Endodermal cell (in vitro differentiated cells): ENCODE measurements at places on chromosomes 16 and 17. TPM values are rescaled to one million over a fixed set of nuclear protein-coding genes. Genes with fewer than 3 reads are reported as not detected.

Gene NLRP1
- total RNA-seq = 2.4 to 5.4 TPM (median 4.7 TPM) in 3 replicates

DNA sequence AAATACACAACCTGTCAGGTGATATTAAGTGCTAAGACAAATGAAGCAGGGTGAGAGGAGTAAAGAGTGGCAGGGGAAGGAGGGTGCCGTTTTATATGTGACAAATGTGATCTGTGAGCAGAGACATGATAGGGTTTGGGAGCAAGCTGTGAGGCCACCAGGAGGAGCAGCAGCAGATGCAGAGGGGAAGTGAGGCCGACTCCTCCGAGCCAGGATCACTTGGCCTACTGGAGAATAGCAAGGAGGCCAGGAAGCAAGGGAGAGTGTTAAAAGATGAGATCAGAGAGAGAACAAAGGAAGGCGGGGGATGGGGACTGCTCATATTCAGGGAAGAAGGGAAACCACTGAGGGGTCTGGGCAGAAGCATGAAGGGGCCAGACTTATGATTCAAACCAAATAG is 129.4 kb downstream of the TANGO6 start:
- H3K27me3 ChIP-seq = no peaks in the 10 kb centered on the region
- peak; percentile 91 for DNase-seq
- peak overlapping the region; percentile 39 for H3K27ac ChIP-seq
- peak overlapping the region; percentile 32 for H3K4me3 ChIP-seq
- H3K4me1 ChIP-seq = peaks cover 7% of the 10 kb centered on the region

Gene CCDC144A
- 0.73 to 1.3 TPM (median 0.90 TPM) in 3 replicates for total RNA-seq

Gene GDPD1
- 22.4 to 42.1 TPM (median 41.3 TPM) in 3 replicates for total RNA-seq

GRCh38 chr17:8447799-8448198 is 12.1 kb downstream of the NDEL1 start:
- H3K4me1 ChIP-seq = no peaks in the 10 kb centered on the region
- no peaks in the 10 kb centered on the region for H3K27me3 ChIP-seq
- H3K36me3 ChIP-seq = peaks cover 93% of the 10 kb centered on the region
- no peak overlapping the region for H3K27ac ChIP-seq
- peak; percentile 87 for DNase-seq

DNA sequence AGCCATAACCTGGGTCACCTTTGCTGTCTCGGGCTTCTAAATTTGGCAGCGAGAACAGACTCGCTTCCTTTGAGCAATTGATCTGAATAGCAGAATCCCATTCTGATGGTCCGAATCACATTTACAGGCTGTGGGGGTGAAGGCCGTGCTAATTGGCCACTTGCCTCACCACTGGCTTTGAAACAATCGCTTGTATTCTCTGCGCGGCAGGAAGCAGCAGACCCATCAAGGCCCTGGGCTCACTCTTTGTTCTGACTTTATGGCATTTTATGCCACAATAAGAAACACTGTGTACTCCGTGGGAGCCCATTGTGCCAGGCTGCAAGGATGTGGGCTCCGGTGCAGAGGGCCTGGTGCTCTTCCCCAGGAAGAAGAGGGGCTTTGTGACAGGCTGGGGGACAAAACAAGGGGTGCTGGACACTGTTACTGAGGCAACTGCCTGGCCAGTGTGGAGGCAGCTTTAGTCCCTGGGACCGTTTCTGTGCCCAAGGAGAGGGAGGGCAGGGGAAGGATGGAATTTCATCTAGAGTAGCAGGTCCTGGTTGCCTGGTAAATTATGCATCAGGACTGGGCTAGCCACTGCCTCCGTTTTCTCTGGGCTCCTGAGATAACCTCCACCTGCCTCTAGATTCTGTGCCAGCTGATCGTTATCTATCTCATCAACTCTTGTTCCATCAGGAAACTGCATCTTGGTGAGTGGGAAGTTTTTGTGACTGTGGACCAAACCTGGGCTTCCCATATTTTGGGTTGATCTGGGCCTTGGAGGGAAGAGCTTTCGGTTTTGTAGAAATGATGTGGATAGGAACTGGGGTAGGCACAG is 78.5 kb downstream of the MRC2 start:
- peaks cover 9% of the 10 kb centered on the region for H3K4me1 ChIP-seq
- peak overlapping the region; percentile 51 for H3K27ac ChIP-seq
- H3K36me3 ChIP-seq = no peaks in the 10 kb centered on the region
- peak overlapping the region; percentile 84 for H3K4me3 ChIP-seq
- peaks cover 10% of the 10 kb centered on the region for H3K27me3 ChIP-seq
- DNase-seq = peak; percentile 91

DNA sequence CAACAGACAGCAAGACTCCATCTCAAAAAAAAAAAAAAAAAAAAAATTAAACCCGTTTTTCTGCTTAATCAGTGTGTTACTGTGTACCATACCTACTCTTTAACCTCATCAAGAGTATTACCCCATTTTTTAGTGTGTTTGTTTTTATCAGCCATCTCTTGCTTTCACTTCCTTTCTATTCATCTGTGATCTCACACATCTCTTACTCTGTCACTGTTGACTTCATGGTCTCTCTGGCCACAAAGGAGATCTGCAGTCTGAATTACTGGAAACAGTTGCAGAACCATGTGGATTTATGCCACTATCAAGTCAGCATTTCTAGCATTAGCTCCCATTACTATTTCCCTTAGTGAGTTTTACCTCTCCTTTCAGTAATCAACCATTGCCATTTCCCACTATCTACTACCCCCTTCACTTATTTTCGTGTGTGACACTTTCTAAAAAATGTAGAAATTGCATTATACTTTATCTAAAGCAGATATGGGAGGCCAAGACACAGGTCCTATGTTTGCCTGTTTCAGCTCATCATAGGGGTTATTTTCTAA is 20.1 kb downstream of the NDEL1 start:
- DNase-seq = no peak
- H3K36me3 ChIP-seq = peaks cover 95% of the 10 kb centered on the region
- H3K4me1 ChIP-seq = no peaks in the 10 kb centered on the region

- H3K4me1 ChIP-seq = no peaks in the 10 kb centered on the region
- H3K27me3 ChIP-seq = no peaks in the 10 kb centered on the region
- peaks cover 25% of the 10 kb centered on the region for H3K36me3 ChIP-seq
- no peak for DNase-seq
- H3K27ac ChIP-seq = no peak overlapping the region
These were observed 90.8 kb downstream of the TBC1D16 start for GRCh38 chr17:79944821-79945391.

DNA sequence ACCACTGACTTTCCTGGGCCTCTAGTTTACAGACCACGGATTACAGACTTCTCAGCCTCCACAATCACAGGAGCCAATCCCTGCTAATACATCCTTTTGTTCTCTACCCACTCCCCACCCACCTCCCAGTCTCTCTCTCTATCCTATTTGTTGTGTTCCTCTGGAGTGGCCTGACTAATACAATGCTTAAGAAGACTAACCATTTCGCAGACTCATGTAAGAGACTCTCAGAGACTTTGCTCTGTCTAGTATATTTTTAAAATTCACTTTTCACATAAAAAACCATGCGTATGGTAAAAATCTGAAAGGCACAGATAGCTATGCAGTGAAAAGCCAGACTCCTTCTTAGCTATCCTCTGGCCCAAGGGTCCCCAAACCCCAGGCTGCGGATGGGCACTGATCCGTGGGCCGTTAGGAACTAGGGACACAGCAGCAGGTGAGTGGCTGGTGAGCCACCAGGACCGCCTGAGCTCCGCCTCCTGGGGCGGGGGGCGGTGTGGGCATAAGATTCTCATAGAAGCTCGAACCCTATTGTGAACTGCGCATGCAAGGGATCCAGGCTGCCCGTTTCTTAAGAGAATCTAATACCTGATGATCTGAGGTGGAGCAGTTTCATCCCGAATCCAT is 7.6 kb downstream of the PIK3R6 start:
- H3K27me3 ChIP-seq = no peaks in the 10 kb centered on the region
- peaks cover 8% of the 10 kb centered on the region for H3K4me1 ChIP-seq
- peak; percentile 39 for DNase-seq
- H3K4me3 ChIP-seq = no peak overlapping the region
- H3K27ac ChIP-seq = no peak overlapping the region

- H3K27me3 ChIP-seq = no peaks in the 10 kb centered on the region
- DNase-seq = no peak
- H3K4me3 ChIP-seq = no peak overlapping the region
- peaks cover 6% of the 10 kb centered on the region for H3K4me1 ChIP-seq
- no peaks in the 10 kb centered on the region for H3K36me3 ChIP-seq
These were observed 186.0 kb upstream of the ZFHX3 start for GRCh38 chr16:73233846-73234424.

GRCh38 chr17:45335721-45336120 is 18.9 kb upstream of the MAP3K14 start:
- no peak overlapping the region for H3K4me3 ChIP-seq
- DNase-seq = no peak
- peaks cover 11% of the 10 kb centered on the region for H3K4me1 ChIP-seq
- no peaks in the 10 kb centered on the region for H3K27me3 ChIP-seq
- H3K27ac ChIP-seq = no peak overlapping the region

Gene RNF43
- total RNA-seq = 2.2 and 3.2 TPM in 2 replicates

Gene ZPBP2
- total RNA-seq = not detected in 2 replicates

DNA sequence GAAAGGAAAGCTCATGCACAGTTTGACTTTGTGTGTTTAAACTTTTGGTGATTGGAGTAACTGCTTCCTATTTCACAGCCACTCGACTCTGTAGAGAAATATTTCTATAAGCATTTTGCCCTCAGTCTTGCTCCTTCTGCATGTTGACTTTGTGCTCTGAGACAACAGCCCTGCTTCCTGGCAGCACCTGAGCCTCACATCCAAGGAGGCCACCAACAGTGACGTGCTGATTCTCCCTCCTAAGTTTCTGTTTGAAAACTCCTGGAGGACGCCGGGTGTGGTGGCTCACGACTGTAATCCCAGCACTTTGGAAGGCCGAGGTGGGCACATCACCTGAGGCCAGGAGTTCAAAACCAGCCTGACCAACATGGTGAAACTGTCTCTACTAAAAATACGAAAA is 23.9 kb upstream of the WSB1 start:
- H3K27me3 ChIP-seq = no peaks in the 10 kb centered on the region
- no peak overlapping the region for H3K4me3 ChIP-seq
- DNase-seq = peak; percentile 65
- H3K36me3 ChIP-seq = no peaks in the 10 kb centered on the region

Gene PRRT2
- 15.4 to 16.7 TPM (median 15.7 TPM) in 3 replicates for total RNA-seq

DNA sequence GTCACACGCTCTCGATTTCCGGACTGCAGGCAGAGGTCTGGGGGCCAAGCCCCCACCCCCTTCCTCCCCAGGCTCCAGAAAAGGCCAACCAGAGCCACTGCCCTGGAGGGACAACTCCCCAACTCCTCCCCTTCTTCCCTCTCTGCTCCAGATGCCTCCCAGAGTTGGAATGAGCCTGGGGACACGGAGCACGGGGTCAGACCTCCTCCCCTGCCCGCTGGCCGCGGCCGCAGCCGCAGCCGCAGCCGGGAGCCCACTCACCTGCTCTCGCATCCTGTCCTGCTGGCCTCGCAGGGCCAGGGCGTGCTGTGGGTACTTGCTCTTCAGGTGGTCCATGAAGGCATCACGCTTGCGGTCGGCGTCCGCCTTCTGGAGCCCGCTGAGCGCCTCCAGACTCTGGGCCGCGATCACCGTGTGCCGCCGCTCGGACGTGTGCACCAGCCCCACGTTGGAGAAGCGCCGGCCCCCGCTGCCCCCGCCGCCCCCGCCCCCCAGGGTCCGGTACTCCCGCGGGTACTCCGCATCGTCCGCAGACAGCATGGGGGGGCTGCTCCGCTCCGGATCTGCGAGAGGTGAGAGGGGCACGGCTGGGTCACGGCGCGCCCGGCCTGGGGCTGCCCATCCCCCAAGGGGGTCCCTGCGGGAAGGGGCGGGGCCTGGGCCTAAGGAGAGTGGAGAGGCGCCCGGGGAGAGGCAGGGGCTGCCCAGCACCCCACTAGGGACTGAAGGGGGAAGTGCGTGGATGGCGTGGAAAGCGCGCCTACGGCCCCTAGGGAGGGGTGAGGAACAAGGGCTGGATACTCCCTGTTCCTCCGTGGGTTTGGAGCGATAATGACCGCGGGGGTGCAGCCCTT is 27.3 kb downstream of the SRCIN1 start:
- H3K4me3 ChIP-seq = no peak overlapping the region
- no peak overlapping the region for H3K27ac ChIP-seq
- H3K36me3 ChIP-seq = no peaks in the 10 kb centered on the region
- H3K4me1 ChIP-seq = no peaks in the 10 kb centered on the region

- no peaks in the 10 kb centered on the region for H3K36me3 ChIP-seq
- DNase-seq = no peak
- no peaks in the 10 kb centered on the region for H3K4me1 ChIP-seq
- no peaks in the 10 kb centered on the region for H3K27me3 ChIP-seq
- no peak overlapping the region for H3K27ac ChIP-seq
These were observed 52.3 kb downstream of the NT5M start for GRCh38 chr17:17355426-17355825.

DNA sequence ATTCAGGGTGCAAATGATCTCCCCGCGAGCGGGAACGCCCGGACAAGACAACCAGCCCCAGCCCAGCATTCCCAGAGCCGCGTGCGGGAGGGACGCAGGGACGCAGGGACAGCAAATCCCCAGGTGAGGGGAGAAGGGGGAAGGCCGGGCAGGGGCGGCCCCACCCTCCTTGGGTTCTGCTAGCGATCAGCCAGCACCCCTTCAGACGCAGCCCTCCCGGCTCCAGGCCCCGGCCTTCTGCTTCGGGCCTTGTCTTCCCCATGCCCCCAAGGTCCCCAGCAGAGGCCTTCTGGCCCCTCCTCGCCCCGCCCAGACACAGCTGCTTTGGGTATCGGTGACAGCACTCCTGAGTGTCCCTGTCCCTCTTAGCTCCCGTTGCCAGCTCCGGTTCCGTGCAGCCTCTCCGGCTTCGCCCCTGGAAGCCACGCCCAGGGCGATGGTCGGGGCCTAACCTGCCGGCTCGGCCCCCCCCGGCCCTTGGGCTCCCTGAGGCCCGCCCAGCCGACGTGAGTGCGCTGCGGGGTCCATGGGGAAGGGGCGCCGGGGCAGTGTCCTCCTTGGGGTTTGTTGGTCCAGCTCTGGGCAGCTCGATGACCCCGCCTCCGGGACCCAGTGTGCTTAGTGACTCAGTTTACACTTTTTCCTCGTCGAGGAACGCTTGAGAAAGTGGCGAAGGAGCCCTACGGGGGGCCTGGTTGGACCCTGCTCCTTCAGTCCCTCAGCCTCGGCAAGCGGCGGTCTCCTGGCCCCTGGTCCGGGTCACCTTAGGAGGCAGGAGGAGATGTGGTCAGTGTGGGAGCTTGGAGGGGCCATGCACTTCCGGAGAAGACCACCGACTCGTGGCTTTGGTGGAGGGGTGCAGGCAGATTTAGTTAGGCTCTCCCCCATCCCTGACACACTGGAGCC is 50.5 kb upstream of the AMZ2 start:
- DNase-seq = peak; percentile 88
- peak overlapping the region; percentile 62 for H3K4me3 ChIP-seq
- no peak overlapping the region for H3K27ac ChIP-seq
- H3K4me1 ChIP-seq = no peaks in the 10 kb centered on the region

- peak overlapping the region; percentile 95 for H3K27ac ChIP-seq
- H3K4me3 ChIP-seq = no peak overlapping the region
- H3K27me3 ChIP-seq = no peaks in the 10 kb centered on the region
- no peaks in the 10 kb centered on the region for H3K36me3 ChIP-seq
- H3K4me1 ChIP-seq = peaks cover 68% of the 10 kb centered on the region
These were observed 156.1 kb downstream of the ZNF423 start for GRCh38 chr16:49699841-49700175.

GRCh38 chr17:9434642-9435057 is 141.0 kb downstream of the STX8 start:
- H3K27ac ChIP-seq = no peak overlapping the region
- no peaks in the 10 kb centered on the region for H3K27me3 ChIP-seq
- DNase-seq = no peak
- no peaks in the 10 kb centered on the region for H3K4me1 ChIP-seq
- no peaks in the 10 kb centered on the region for H3K36me3 ChIP-seq

Gene CCDC47
- 57.3 and 66.0 TPM in 2 replicates for total RNA-seq

GRCh38 chr16:82623241-82623640 is 3.5 kb upstream of the CDH13 start:
- H3K36me3 ChIP-seq = no peaks in the 10 kb centered on the region
- H3K27ac ChIP-seq = no peak overlapping the region
- no peak overlapping the region for H3K4me3 ChIP-seq
- no peaks in the 10 kb centered on the region for H3K4me1 ChIP-seq
- H3K27me3 ChIP-seq = peaks cover 45% of the 10 kb centered on the region
